Neuronal stem cell (in vitro differentiated cells): ENCODE measurements at places on chromosomes 2 and 18.

GRCh38 chr18:70421471-70422390, 132.9 kb downstream of the SOCS6 start:
- H3K27ac ChIP-seq = no peak overlapping the region
- H3K4me3 ChIP-seq = no peak overlapping the region
- peaks cover 4% of the 10 kb centered on the region for H3K4me1 ChIP-seq
- DNase-seq = no peak
- H3K36me3 ChIP-seq = no peaks in the 10 kb centered on the region
- H3K27me3 ChIP-seq = no peaks in the 10 kb centered on the region

- peaks cover 7% of the 10 kb centered on the region for H3K4me1 ChIP-seq
- H3K27me3 ChIP-seq = peaks cover 2% of the 10 kb centered on the region
- H3K4me3 ChIP-seq = peak overlapping the region; percentile 96
- no peaks in the 10 kb centered on the region for H3K36me3 ChIP-seq
- no peak for DNase-seq
- no peak overlapping the region for H3K27ac ChIP-seq
Measured at GRCh38 chr2:130391872-130392670, 36.2 kb downstream of the PTPN18 start.

GRCh38 chr2:160062292-160063005, at the start of gene PLA2R1:
TSS of gene PLA2R1 (minus strand) at chr2:160062615. CDS start at chr2:160062403, 212 bp downstream.
- H3K27me3 ChIP-seq = peaks cover 20% of the 10 kb centered on the region
- H3K4me1 ChIP-seq = no peaks in the 10 kb centered on the region
- H3K36me3 ChIP-seq = no peaks in the 10 kb centered on the region
- H3K27ac ChIP-seq = no peak within 1 kb of the TSS
- peak within 1 kb of the TSS; percentile 36 for H3K4me3 ChIP-seq

DNA sequence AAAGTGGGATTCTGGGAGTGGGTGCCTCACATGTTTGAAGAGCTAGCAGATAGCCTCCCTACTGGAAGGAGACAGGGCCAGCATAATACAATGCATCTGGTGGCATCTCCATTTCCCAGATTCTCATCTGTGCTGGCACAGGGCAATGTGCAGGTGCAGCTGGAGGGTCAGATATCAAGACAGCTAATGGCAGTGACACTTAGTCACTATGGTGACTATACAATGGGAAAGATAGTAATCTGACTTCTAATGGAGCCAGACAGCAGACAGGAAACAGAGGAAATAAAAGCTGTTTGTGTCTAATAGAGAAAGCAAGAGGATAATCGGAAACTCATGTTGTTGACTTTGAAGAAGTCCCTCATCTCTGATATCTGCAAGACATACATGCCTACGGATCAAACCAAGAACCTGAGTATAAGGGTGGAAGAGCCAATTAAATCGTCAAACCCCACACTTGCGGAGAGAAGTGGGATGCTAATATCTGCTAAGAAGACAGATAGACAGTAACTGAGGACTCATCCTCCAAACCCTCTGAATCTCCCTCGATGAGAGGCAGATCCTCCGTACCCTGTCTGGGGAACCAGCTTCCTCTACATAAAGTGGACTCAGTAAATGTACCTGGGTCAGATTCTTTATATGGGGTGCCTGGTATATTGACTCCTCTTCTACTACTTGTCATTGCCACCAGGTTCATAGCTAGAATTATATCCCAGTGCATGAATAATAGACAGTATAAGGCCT, 692.7 kb downstream of the SOCS6 start:
- no peaks in the 10 kb centered on the region for H3K27me3 ChIP-seq
- no peak overlapping the region for H3K27ac ChIP-seq
- H3K4me1 ChIP-seq = no peaks in the 10 kb centered on the region
- H3K4me3 ChIP-seq = no peak overlapping the region

DNA sequence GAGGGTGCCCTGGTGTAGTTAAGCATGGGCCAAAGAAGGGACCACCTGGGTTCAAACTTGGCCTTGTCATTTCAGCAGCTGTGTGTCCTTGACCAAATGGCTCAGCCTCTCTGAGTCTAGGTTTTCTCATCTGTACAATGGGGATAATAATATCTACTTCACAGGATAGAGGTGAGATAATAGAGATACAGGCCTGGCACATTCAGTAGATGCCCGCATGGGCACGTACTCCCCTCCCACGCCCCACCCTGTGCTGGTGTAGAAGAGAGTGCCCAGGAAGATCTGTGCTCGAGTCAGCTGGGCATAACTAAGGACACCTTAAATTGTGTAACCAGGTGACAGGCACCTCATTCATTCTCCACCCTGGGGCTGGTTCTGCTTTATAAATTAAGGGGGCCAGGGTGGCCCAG, 8.4 kb upstream of the TMEM185B start:
- no peaks in the 10 kb centered on the region for H3K36me3 ChIP-seq
- H3K4me1 ChIP-seq = no peaks in the 10 kb centered on the region
- no peak overlapping the region for H3K27ac ChIP-seq
- no peak for DNase-seq
- no peaks in the 10 kb centered on the region for H3K27me3 ChIP-seq

- no peaks in the 10 kb centered on the region for H3K36me3 ChIP-seq
- DNase-seq = no peak
- no peaks in the 10 kb centered on the region for H3K27me3 ChIP-seq
- H3K4me3 ChIP-seq = no peak overlapping the region
- no peaks in the 10 kb centered on the region for H3K4me1 ChIP-seq
Measured at GRCh38 chr2:195604706-195605105, 52.3 kb upstream of the SLC39A10 start.

- peaks cover 86% of the 10 kb centered on the region for H3K36me3 ChIP-seq
- no peak overlapping the region for H3K4me3 ChIP-seq
- DNase-seq = no peak
- peaks cover 1% of the 10 kb centered on the region for H3K4me1 ChIP-seq
- no peaks in the 10 kb centered on the region for H3K27me3 ChIP-seq
Measured at GRCh38 chr2:208250388-208250787, 4.5 kb downstream of the IDH1 start.

DNA sequence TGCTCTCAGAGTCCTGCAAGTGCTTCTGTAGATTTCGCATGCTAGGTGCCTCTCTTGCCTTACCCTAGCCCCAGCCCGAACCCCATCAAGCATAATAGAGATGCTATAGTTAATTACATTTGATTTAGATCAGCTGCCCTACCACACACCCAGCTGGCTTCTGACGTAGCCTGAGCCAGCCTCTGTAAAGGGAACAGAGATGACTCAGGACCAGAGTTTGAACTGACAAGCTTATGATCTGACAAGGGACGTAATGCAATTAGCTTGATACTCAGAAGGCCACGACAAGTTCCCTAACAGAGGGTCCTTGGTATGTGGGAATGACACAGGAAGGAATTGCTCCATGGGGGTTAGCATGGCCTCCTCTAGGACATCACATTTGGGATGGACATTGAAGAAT, 126.6 kb downstream of the LRATD1 start:
- no peaks in the 10 kb centered on the region for H3K4me1 ChIP-seq
- H3K27ac ChIP-seq = no peak overlapping the region
- H3K4me3 ChIP-seq = no peak overlapping the region
- H3K36me3 ChIP-seq = no peaks in the 10 kb centered on the region
- no peak for DNase-seq
- H3K27me3 ChIP-seq = no peaks in the 10 kb centered on the region

- no peaks in the 10 kb centered on the region for H3K36me3 ChIP-seq
- H3K27me3 ChIP-seq = no peaks in the 10 kb centered on the region
- H3K4me1 ChIP-seq = no peaks in the 10 kb centered on the region
- no peak overlapping the region for H3K27ac ChIP-seq
Measured at GRCh38 chr18:69257861-69258458, 142.7 kb upstream of the DOK6 start.

DNA sequence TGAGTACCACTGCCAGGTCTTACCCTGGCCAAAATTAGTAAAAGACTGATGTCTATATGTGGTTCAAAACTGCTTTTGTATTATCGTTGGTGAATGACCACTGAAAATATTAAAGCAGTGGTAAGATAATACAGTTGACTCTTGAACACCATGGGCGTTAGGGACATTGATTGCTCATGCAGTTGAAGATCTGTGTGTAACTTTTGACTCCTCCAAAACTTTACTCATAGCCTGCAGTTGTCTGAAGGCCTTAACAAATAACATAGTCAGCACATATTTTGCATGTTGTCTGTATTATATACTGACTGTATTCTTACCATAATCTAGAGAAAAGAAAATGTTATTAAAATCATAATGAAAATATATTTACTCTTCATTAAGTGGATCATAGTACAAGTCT, 5.8 kb upstream of the ANKRD12 start:
- DNase-seq = no peak
- H3K4me3 ChIP-seq = no peak overlapping the region
- no peak overlapping the region for H3K27ac ChIP-seq
- peaks cover 99% of the 10 kb centered on the region for H3K36me3 ChIP-seq

- H3K4me1 ChIP-seq = peaks cover 4% of the 10 kb centered on the region
- no peak overlapping the region for H3K4me3 ChIP-seq
- no peak overlapping the region for H3K27ac ChIP-seq
- no peaks in the 10 kb centered on the region for H3K27me3 ChIP-seq
- H3K36me3 ChIP-seq = no peaks in the 10 kb centered on the region
Measured at GRCh38 chr2:222805591-222806304, 55.1 kb upstream of the ACSL3 start.

DNA sequence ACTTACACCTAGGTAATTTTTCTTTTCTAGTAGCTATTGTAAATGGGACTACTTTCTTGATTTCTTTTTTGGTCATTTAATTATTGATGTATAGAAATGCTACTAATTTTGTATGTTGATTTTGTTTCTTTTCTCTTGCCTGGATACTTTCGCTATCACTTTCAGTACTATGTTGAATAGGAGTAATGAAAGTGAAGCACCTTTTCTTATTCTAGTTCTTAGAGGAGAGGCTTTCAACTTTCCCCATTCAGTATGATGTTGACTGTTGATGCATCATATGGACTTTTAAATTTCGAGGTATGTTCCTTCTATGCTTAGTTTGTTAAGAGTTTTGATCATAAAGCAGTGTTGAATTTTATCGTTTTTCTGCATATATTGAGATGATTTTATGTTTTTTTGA, 142.5 kb downstream of the CDH19 start:
- no peaks in the 10 kb centered on the region for H3K27me3 ChIP-seq
- H3K27ac ChIP-seq = no peak overlapping the region
- no peak overlapping the region for H3K4me3 ChIP-seq

DNA sequence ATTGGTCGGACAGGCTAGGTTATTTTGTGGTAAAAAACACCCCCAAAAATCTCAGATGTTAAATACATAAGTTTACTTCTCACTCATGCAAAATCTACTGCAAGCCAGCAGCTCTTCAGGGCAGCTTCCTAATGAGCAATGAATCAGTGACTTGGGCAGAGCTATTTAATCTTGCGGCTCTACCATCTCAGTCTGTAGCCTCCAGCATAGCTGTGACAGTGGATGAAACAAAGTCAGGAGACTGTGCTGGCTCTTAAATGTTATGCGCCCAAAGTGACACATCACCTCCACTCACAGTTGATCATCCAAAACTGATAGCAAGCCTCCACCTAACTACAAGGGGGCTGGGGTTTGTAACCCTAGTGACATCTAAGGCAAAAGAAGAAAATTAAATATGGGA, 571.9 kb downstream of the METTL4 start:
- H3K27me3 ChIP-seq = no peaks in the 10 kb centered on the region
- no peak for DNase-seq
- H3K27ac ChIP-seq = no peak overlapping the region
- H3K4me1 ChIP-seq = no peaks in the 10 kb centered on the region

DNA sequence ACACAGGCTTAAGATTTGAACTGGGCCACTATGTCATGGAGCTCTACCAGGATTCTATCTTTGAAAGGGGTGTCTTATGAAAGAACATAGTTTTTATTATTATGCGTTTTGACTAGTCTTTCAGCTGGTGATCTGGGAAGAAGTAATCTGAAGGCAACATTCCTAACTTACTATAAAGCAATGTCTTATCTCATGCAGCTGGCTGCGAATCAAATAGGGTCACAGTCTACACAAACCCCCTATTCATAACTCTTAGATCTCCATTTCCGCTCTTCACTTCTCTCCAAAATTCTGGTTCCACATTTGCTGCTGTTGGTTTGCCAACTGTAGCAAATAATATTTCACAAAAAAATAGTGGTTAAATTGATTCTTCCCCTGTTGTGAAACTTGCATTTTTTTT, 813.3 kb downstream of the CNTNAP5 start:
- DNase-seq = no peak
- H3K4me3 ChIP-seq = no peak overlapping the region
- H3K36me3 ChIP-seq = no peaks in the 10 kb centered on the region
- H3K27me3 ChIP-seq = no peaks in the 10 kb centered on the region

GRCh38 chr18:31702449-31702848, 18.1 kb upstream of the B4GALT6 start:
- H3K27me3 ChIP-seq = no peaks in the 10 kb centered on the region
- H3K36me3 ChIP-seq = no peaks in the 10 kb centered on the region
- H3K4me1 ChIP-seq = no peaks in the 10 kb centered on the region
- H3K4me3 ChIP-seq = no peak overlapping the region
- DNase-seq = no peak
- no peak overlapping the region for H3K27ac ChIP-seq

DNA sequence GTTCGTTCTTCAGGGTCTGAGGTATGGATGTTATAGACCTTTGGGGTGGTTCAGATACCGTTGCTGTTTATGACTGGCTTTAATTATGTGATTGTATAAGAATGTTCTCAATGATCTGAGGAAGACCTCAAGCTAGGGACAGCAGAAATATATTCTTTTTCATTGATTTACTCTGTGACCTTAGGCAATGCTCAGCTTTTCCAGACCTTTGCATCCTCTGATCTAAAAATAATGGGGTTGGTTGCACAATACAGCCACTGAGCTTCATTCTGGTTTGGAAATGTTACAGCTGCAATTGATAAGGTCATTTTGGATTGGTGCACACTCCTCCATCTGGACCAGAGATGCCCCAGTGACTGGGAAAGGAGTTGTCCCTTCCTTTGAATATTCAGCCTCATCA, 17.2 kb upstream of the CABYR start:
- no peak for DNase-seq
- no peak overlapping the region for H3K4me3 ChIP-seq
- no peaks in the 10 kb centered on the region for H3K27me3 ChIP-seq
- no peaks in the 10 kb centered on the region for H3K4me1 ChIP-seq
- peaks cover 7% of the 10 kb centered on the region for H3K36me3 ChIP-seq

DNA sequence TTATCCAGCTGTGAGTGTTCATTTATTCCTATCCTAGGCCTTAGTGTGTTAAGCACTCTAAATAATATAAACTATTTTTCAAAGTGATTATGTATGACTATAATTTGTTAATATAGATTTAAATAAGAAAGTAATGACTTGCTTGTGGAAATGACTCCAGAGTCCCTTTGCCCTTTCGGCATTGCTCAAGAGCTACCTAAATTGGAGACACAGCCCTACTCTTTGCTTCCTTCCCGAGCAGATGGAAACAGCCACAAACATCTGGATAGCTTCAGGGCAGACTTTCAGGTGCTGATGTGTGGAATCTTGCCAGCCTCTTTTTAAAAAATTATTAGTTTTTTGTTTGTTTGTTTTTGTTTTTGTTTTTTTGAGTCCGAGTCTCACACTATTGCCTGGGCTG, 44.0 kb downstream of the SUMO1 start:
- H3K36me3 ChIP-seq = no peaks in the 10 kb centered on the region
- H3K4me3 ChIP-seq = no peak overlapping the region
- H3K27me3 ChIP-seq = no peaks in the 10 kb centered on the region

- no peak overlapping the region for H3K4me3 ChIP-seq
- H3K4me1 ChIP-seq = no peaks in the 10 kb centered on the region
- no peak overlapping the region for H3K27ac ChIP-seq
Measured at GRCh38 chr2:141767691-141768090, 363.1 kb downstream of the LRP1B start.

GRCh38 chr18:23629444-23629946, 33.2 kb downstream of the ANKRD29 start:
- peaks cover 3% of the 10 kb centered on the region for H3K27me3 ChIP-seq
- no peak overlapping the region for H3K27ac ChIP-seq
- DNase-seq = no peak
- H3K4me3 ChIP-seq = no peak overlapping the region

GRCh38 chr2:8242739-8243138, 439.1 kb upstream of the ID2 start:
- no peaks in the 10 kb centered on the region for H3K36me3 ChIP-seq
- no peak overlapping the region for H3K4me3 ChIP-seq
- H3K4me1 ChIP-seq = peaks cover 25% of the 10 kb centered on the region
